Effector CD8-positive, alpha-beta T cell (primary cell): ENCODE measurements at places on chromosomes 2 and 18.

GRCh38 chr18:73887801-73888200 is 259.8 kb downstream of the FBXO15 start:
- DNase-seq: no peak

- no peak for DNase-seq
These were observed 27.8 kb downstream of the ANKRD62 start for GRCh38 chr18:12121175-12122042.

DNA sequence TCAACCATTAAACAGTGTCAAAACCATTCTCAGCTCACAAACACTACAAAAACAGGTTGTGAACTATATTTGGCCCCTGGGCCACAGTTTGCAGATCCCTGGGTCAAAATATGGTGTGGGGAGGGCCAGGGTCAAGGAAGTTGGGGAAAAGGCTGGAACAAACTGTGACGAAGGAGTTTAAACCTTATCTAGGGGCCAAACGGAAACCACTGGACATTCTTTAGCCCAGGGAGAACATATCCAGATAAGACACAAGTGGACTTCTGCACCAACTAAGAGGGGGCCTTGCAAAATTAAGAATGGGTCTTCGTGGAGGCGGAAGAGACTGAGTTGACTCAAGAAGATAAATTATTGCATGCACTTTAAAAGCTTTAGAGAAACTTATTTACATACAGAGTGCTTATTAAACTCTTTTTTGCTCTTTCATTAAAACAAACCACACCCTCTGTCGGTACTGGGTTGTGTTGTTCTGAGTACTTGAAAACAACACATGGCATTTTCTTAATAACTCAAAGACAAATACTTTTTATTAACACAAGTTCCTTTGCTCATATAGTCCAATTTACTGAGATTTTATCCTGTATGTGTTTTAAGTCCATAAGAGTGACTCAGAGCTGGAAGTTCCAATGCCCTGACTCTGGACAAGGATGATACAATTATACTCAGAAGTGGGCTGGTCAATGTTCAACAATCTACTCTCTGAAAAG is 5.3 kb upstream of the ASAP2 start:
- DNase-seq: no peak

DNA sequence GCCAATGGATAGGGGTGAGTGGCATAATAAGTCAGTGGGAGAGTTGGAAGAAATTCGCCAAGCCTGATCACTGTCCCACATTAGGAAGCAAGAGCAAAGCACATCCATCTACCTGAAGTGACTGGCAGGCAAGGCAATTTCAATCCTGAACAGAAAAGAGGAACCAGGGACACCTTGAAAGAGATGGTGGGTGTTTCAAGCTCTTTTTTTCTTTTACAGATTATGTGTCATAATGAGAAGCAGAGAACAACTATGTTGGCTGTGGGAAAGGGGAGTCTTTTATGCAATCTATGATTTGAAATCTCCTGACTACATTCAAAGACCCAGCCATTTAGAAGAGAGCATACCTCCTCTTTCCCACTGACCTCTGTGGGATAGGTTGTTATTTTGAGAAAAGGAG is 63.5 kb downstream of the TGIF1 start:
- no peak for DNase-seq

GRCh38 chr2:19838616-19839015 is 63.2 kb downstream of the TTC32 start:
- DNase-seq: no peak

- no peak for DNase-seq
These were observed 9.8 kb downstream of the TBR1 start for GRCh38 chr2:161425728-161426454.

DNA sequence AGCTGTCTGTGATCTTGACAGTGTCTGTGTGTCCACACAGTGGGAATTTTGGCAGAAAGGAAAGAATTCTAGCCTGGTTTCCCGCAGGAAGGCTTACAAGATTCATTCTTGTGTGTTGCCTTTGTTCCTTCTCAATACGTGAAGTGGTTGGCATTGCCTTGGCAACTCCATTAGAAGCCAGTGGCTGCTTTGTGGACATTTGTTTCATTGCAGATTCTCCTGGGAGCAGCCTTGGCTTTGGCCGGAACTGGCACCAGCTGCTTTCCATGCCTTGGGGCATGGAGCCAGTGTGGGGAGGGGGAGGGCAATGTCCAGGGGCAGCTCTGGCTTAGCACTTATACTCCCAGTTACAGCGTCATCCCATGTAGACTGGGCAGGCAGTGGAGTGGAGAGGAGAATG is 39.4 kb downstream of the KIF5C start:
- no peak for DNase-seq

DNA sequence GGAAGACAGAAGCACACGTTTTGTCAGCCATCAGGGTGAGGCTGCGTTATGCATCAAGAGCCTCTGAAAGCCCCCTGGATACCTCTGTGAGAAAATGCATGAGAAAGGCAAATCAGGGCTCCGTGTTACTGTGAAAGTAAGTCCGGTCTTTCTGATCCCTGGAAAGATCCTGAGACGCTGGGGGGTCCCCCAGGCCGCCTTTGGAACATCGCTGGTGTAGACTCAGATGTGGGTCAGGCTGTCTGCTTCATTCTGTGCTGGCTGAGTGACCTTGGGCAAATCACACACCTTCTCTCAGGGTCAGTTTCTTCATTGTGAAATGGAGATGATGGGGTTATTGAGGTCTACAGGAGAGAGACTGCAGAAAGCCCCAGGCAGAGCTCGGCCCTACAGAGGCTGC is 42.0 kb upstream of the HS6ST1 start:
- DNase-seq: no peak

GRCh38 chr2:70360661-70361270 is 58.9 kb upstream of the FAM136A start:
- DNase-seq: no peak

- no peak for DNase-seq
These were observed 201.2 kb downstream of the SUCLG1 start for GRCh38 chr2:84257831-84258230.

GRCh38 chr2:217588266-217588665 is 414.5 kb downstream of the TNS1 start:
- DNase-seq: no peak

- DNase-seq: no peak
These were observed 43.6 kb upstream of the MAP2 start for GRCh38 chr2:209380293-209380692.

- no peak for DNase-seq
These were observed 206.5 kb upstream of the ZSWIM2 start for GRCh38 chr2:187055463-187055862.

GRCh38 chr18:11383381-11383780 is 226.0 kb upstream of the SLC35G4 start:
- no peak for DNase-seq

GRCh38 chr18:549967-550366 is 30.2 kb upstream of the CETN1 start:
- DNase-seq: no peak

DNA sequence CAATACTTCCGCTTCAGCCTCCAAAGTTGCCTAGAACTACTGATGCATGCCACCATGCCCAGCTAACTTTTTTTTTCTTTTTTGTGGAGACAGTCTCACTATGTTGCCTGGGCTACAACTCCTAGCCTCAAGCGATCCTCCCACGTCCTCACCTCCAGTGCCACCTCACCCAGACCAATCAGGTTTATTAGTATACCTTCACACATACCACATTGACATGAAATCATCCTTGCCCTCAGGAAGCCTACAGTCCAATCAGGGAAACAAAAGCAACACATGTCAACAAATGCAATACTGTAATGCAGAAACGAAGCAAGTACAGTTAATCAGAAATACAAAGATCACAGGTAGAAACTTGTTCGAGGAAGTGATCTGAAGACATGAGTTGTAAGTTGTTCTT is 4.0 kb downstream of the TRIP12 start:
- DNase-seq: no peak

GRCh38 chr18:42064109-42064508 is 109.1 kb downstream of the PIK3C3 start:
- no peak for DNase-seq

GRCh38 chr2:104745846-104746245 is 108.1 kb upstream of the POU3F3 start:
- DNase-seq: no peak

- no peak for DNase-seq
These were observed 31.5 kb upstream of the SIX2 start for GRCh38 chr2:45040786-45041185.

DNA sequence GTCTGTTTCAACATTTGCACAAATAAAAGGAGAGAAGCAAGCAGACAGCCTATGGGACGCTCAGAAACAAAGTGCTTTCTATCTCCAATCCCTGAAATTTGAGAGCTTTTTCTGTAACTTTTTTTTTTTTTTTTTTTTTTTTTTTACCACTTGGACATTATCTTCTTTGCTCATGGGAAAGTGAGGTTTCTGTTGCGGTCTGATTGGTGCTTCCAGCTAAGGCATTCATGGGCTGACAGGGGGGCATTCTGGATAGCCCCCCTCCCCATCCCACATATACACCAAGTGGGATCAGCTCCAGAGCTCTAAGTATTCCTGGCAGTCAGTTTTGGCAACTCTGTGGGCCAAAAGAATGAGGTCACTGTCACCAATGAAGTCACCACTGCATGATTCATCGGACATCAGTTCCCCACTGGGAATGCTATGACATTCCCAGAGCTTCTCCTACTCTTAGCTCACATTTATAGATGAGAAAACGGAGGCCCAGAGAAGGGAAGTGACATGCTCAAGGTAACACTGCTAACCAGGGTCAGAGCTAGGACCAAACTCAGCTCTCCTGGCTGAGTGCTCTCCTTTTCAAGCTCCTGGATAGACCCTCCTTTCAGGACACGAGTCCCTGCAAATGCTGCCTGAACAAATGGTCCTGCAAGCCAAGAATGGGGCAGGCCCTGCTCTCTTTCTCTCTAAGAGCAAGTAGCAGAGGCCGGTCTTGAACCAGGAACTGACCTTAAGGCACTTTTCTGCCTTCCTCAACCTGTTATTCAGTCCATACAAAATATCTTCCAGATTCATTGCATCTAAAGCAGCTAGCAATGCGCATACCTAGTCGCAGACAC is 61.3 kb downstream of the TMEM247 start:
- no peak for DNase-seq

- DNase-seq: no peak
These were observed 63.9 kb downstream of the TMEM131 start for GRCh38 chr2:97931858-97932225.

- DNase-seq: peak; percentile 12
These were observed at the start of gene CYRIA for GRCh38 chr2:16665748-16666448. Gene CYRIA, minus strand, starts transcription at chr2:16665834. Its CDS starts 77,715 bp downstream, at chr2:16588119.

DNA sequence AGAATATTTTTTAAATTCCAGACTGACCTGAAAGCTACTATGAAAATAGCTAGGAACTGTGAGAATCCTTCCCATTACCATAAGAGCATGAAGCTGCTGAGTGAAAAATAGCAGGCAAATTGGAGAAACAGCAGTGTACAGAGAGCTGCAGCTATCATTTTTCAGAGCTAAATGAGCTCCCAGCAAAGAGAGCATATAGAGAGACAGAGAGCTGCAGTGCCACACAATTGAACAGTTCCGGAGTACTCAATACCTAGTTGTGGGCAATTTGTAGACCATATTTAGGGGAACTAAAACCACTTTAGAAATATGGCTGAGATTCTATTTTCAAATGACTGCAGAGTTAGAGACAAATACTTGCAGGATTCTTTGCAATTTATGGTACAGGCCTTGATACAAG is 645.3 kb downstream of the STK39 start:
- DNase-seq: no peak

DNA sequence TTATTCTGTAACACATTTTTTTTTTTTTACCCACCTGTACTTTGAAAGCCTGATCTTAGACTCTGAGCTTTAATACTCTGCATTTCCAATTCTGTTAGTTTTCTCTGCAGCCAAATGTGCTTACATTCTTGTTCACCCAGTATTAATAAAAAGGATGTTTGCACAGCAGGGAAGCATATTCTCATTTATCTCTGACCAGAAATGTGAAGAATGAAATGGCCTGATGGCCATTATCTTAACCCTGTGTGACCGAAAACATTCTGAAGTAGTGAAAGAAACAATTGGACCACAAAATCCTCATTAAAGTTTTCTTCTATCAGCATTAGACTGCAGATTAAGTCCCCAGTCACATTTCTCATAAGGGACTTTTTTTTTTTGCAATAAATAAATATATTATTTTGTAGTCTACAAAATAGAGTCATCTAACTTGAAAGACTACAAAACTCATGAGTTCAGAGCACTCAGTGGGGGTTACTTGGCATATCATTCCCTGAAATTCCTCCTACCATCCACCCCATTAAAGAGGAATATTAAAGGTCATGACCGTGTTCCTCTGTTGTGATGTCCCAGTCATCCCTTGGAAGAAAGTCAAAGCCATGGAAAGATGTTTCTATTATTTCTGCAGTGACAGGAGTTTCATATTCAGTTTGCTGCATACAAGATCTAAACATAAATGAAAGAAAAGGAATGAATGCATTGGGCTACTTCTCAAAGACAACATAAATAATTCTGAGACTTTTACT is 364.4 kb downstream of the RND3 start:
- no peak for DNase-seq

GRCh38 chr18:33557706-33558105 is 20.3 kb upstream of the ASXL3 start:
- no peak for DNase-seq

- DNase-seq: no peak
These were observed 46.7 kb upstream of the FHOD3 start for GRCh38 chr18:36250827-36251226.

DNA sequence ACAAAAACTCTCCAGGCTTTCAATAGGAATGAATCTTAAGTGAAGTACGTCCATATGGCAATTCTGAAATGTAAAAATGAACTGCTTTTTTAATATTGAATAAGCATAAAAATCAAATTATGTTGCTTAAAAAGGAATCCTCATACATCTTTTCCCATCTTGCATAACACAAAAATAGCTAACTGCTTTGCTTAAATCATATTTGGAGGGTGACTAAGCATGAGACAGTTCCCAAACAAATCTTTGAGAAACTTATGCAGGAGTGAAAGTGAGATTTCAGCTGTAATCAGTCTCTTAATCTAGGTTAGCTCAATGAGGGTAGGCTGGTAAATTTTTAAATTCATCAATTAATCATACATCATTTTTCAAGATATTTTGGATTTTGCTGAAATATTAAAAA is 111.5 kb downstream of the MBD5 start:
- no peak for DNase-seq

DNA sequence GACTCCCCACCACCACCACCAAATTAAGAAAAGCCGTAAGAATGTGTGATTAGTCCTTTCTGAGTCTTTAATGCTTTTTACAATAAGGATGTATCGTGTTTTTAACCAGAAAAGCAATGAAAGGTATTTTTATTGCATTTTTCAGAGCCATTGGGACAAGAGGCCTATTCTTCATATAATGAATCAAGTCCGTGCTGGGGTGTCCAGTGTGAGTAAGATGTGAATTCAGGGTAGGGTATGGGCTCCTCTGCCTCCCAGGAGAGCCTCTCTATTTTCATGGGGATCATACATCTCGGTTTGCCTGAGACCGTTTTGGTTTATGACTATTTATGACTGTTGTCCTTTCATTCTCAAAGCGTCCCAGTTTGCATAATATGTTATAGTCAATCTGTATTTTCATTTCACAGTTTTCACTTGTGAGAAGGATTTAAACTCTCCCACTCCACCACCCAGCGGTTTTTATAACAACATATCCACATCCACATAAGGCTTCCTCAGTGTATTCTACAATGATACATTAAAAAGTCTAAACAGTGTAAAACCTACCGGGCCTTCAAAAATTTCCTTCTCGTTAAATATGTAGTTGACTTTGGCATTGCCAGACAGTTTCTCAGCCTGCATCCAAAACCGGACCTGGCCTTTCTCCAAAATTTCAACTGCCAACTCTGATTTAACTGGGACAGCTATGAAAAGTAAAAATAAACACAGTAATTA is 80.8 kb upstream of the LPIN2 start:
- DNase-seq: no peak
